ENCODE measurements at places on chromosomes 7 and 10.
A peak's percentile ranks its signal among the peaks of the same experiment; 100 is the strongest.

- DNase-seq = no peak
These were observed 20.2 kb downstream of the PLPP4 start for GRCh38 chr10:120477021-120477742.

GRCh38 chr7:29623973-29624372, 60.3 kb downstream of the PRR15 start:
- DNase-seq = no peak

DNA sequence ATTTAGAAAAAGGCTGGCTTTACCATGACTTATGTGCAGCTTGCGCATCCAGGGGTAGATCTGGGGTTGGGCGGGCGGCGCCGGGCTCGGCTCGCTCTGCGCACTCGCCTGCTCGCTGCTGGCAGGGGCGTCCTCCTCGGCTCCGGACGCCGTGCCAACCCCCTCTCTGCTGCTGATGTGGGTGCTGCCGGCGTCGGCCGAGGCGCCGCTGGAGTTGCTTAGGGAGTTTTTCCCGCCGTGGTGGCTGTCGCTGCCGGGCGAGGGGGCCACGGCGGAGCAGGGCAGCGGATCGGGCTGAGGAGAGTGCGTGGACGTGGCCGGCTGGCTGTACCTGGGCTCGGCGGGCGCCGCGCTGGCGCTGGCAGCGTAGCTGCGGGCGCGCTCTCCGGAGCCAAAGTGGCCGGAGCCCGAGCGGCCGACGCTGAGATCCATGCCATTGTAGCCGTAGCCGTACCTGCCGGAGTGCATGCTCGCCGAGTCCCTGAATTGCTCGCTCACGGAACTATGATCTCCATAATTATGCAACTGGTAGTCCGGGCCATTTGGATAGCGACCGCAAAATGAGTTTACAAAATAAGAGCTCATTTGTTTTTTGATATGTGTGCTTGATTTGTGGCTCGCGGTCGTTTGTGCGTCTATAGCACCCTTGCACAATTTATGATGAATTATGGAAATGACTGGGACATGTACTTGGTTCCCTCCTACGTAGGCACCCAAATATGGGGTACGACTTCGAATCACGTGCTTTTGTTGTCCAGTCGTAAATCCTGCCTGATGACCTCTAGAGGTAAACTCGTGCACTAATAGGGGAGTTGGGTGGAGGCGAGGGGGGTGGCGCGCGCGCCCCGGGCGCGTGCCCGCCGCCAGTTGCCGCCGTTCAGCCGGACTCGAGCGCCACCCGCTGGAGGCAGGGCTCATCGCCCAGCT, at the start of gene HOXA5:
HOXA5 (minus strand) TSS at position 659 of the 927 bp plus-strand sequence; CDS start at position 585, 74 bp downstream.
- no peak for DNase-seq

DNA sequence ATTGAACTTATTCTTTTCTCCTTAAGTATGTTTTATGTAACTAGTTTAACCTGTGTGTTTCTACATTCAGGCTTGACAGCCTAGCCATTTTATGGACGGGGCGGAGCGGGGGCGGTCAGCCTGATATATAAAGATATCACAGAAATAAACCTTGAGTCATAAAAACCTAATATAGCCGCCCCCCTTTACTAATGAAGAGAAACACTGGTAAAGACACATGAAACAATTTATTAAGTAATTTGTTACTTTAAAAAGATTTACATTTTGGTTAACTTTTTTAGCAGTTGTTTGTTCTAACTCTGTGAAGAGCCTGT, 84.0 kb downstream of the MAPK8 start:
- DNase-seq = no peak

GRCh38 chr7:17697128-17697881, 243.0 kb downstream of the SNX13 start:
- no peak for DNase-seq

DNA sequence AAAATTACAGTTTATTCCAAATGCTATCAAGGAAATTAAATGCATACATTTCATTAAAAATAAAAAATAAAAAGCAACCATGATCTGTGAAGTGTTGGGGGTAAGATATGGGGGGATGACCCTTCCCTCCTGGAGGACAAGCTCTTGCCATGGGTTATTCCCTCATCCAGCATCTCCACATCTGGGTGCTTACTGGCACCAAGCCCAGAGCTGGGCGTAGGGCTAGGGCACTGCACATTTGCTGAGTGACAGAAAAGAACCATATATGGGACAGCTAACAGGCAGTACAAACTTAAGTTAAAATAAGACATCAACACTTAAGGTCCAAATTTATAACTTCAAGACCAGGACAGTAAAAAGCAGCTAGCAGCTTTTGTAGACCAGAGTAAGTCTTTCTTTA, 10.2 kb downstream of the CCDC6 start:
- no peak for DNase-seq

- no peak for DNase-seq
These were observed 31.6 kb downstream of the ST7 start for GRCh38 chr7:116984917-116985316.

- DNase-seq = no peak
These were observed 10.5 kb downstream of the DAGLB start for GRCh38 chr7:6437251-6437650.

DNA sequence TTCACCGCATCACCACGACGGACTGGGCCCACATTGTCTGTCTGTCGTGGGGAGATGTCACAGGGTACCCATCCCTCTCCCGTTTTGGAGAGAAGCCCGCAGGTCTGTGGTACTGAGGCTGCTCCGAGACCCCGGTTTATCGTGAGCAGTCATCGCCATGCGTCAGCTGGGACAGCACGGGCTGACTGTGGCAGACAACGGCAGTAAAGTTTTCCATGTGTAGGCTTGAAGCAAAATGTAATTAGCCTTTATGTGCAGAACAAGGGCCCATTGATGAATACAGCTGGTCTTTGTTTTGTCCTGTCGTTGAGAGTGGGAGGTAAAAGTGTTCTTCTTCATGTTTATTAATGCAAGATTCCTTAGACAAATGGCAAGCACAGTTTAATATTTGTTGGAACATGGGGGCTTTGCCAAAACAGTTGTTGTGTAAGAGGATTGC, 167.4 kb upstream of the SH2B2 start:
- no peak for DNase-seq

GRCh38 chr10:11798845-11799735, 24.1 kb upstream of the PROSER2 start:
- DNase-seq = peak; percentile 36

DNA sequence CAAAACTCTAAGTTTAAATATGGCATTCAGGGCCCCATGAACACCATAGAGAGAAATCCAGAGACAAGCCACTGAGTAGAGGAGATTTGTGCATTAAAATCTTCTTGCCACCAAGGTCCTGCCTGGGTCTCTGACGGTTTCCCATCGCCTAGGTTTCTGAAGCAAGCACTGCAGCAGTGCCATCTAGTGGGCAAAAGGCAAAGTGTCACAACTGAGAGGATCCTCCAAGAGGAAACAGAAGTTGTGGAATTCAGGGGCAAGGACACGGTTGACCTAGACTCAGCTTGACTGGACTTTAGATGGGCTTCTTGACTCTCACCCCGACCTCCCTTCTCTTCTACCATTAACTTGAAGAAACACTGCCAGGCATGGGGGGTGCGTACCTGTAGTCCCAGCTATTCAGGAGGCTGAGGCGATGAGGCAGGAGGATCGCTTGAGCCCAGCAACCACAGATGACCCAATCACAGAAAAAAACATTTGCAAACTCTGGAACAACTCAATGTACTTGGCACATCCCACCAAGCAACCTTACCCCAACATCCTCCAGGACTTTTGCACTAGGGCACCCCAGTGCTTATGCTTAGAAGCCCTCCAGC, 604.1 kb downstream of the GALNT17 start:
- DNase-seq = peak; percentile 28

DNA sequence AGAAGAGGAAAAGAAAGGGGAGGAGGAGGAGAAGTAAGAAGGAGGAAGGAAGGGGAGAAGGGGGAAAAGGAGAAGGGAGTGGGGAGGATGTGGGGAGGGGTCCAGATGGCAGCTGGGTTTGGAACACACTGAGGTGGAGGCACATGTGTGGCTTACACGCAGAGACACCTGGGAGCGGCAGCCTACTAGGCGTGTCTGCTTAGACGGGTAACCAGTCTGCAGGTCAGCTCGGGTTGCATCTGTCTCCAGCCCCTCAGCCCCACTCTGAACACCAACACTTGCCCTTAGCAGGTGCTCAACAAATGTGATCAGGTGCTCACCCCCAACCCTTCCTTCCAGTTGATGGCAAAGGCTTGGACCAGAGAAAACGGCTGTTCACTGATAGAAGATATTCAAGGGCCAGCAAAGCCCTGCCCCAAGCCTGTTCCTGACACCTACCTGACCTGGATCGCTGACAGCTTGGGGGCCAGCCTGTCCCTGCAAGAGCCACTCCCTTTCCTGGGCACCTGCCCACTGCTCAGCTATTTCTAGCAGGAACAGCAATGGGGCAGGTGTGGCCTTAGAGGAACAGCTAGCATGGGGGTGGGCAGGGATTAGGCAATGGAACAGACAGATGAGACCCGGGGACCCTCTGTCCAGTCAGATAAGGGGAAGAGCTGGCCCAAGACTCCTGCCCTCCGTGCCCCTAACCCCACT, 70.5 kb downstream of the SH3PXD2A start:
- DNase-seq = no peak

DNA sequence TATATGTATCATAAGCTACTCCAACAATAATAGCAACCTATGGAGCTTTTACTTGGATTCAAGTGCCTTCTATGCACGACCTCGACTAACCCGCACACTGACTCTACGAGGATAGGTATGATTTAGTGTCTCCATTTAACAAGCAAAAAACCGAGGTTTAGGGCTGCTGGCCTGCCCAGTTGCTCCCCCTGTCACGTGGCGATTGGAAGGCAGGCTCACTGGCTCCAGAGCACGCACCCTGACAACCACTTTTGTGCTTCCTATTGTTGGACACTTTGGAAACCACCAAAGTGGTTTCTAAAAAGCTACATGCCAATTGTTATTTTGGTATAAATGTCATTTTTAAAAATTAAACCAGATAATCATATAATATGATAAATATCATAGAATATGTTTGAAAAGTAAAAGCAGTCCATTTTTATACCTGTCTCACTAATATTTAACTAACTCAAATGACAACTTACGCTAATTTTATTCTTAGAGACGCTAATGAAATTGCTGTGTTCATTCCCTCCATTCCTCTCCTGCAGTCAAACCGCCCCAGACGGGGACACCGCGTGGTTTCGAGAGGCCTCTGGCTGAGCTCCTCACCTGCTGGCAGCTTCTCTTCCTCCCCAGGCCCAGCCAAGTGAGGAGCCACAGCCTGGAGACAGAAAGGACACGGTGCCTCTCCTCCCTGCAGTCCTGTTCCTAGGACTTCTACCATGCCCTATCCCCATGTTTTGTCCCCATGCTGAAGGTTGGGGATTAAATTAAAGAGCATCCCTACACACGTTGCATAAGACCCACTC, 22.2 kb upstream of the RHEB start:
- no peak for DNase-seq

DNA sequence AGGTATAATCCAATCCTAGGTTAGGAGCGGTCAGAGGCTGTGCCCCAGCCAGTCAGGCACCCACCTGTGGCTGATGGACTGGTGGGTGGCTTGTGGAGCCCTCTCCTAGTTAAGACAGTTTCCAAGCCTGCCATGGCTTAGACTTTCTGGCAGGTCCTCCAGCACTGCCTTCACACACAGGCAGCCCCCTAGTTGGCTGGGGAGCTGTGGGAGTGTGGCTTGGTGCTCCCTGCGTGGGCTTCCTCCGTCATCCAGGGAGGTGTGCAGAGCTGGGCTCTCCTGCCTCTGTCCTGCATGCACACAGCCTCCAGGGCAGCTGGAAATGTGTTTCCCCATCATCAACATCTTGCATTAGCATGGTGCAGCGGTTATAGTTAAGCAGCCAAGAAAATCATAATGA, 84.3 kb upstream of the RHEB start:
- no peak for DNase-seq

DNA sequence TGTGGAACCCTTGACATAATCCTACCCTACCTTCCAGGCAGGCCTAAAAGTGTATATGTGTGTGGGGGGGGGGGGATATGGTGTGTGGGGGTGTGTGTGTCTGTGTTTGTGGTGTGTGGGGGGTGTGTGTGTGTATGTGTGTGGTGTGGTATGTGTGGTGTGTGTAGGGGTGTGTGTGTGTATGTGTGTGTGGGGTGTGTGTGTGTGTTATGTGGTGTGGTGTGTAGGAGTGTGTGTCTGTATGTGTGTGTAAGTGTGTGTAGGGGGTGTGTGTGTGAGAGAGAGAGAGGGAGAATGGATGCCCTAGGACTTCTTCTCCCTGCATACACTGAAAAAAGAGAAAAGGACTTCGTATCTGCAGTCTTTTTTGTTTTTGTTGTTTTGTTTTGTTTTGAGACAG, 12.3 kb upstream of the IMPDH1 start:
- no peak for DNase-seq

DNA sequence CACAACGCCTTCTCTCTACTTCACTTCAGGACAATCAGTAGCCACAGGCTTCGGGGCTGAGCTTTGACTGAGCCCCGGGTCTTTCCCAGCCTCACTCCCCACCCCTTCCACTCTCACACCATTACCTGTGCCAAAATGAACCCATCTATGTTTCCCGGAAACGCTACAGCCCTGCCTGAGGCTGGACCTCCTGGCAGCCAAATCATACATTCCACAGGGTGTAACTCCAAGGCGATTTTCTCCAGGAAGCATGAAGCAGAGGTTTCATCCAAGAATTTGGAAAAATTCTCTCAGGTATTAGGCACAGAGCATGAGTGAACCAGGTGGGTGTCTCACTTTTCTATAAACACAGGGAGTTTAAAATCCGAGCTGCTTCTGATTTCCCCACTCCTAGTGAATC, 286.3 kb downstream of the TNS3 start:
- no peak for DNase-seq

- DNase-seq = peak; percentile 62
These were observed 40.7 kb upstream of the GJD4 start for GRCh38 chr10:35564341-35564968.

DNA sequence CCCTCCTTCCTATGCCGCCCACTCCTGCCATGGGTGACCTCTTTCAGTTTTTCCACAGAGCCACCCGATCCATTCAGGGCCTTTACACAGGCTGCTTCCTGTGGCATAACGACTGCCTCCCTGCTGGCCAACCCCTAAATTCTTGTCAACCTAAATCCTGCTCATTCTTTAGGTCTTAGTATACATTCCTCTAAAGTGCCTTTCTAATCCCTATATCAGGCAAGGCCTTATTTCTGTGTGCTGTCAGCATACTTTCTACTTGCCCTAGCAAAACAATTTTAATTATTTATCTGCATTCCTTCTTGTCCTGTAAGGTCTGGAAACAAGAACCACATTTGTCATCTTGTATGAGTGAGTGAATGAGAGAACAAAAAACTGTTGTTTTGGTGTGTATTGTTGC, 132.4 kb downstream of the DNAH11 start:
- no peak for DNase-seq

DNA sequence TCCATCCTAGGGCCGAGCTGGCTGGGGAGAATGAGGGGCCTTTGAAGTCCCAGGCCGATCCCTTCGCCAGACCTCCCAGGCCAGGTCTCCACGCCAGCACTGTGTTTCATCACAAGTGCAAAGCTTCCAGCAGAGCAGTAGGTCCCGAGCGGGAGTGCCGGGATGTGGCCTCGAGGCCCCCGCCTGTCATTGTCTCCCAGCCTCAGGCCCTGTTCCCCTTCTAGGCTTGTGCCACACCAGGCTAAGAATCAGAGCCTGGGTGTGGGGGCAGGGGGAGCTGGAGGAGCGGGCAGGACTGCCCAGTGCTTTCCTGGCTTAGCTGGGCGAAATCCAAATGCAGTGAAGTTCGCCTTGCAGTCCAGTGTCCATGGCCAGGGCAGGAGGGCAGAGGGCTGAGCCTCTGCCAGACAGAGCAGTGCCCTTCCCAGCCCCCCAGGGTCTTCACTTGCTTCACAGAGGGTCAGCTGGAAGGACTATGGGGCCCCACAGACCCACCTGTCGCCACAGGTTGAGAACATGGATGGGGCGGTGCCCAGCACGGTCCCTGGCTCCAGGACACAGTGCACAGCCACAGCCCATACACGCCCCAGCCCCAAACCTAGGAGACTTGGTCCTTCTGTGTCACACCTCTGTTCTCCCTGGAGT, 20.2 kb upstream of the PFKFB3 start:
- DNase-seq = no peak

Data from GDM1 (cell line).